ENCODE measurements at places on chromosomes 7 and 10. TPM values are rescaled to one million over a fixed set of nuclear protein-coding genes. Genes with fewer than 3 reads are reported as not detected.

- no peak for DNase-seq
Measured at GRCh38 chr10:95440756-95441546, 120.2 kb downstream of the SORBS1 start.

The EXOC4 gene
- total RNA-seq: 99.9 TPM

The SCART1 gene
- 4.8 TPM for total RNA-seq

The TMEM120A gene
- total RNA-seq: 36.3 TPM

DNA sequence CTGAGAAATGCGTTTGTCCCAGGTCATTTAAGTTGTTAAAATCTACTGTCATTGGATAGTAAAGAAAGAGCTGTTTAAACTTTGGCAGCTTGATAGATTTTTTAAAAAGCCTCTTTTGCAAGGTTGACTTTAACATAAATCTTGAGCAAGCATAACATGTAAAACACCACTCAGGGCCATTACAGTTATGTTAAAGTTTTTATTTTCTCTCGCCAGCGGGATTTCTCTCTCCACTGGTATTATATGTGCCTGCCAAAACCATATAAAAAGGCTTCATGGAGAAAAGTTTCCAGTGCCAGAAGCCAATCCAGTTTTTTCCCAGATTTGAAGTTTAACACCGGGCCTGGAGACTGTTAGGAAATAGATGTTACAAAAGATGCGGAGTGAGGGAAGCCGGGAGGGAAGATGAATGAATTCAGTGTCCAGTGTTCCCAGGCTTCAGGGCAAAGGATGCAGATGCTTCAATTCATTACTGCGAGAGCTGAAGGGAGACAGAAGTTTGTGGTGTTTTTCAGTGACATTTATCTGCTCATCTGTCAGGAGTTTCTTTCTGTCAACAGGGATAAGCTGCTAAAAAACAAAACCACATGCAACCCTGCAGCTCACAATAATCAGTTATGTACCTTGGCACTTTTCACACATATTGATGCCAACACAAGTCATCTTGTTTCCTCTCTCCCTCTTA is 155.5 kb downstream of the SPAG6 start:
- DNase-seq: no peak

The ITPRID1 gene
- total RNA-seq: not detected

- DNase-seq: no peak
Measured at GRCh38 chr7:77940647-77941046, 142.1 kb downstream of the PHTF2 start.

DNA sequence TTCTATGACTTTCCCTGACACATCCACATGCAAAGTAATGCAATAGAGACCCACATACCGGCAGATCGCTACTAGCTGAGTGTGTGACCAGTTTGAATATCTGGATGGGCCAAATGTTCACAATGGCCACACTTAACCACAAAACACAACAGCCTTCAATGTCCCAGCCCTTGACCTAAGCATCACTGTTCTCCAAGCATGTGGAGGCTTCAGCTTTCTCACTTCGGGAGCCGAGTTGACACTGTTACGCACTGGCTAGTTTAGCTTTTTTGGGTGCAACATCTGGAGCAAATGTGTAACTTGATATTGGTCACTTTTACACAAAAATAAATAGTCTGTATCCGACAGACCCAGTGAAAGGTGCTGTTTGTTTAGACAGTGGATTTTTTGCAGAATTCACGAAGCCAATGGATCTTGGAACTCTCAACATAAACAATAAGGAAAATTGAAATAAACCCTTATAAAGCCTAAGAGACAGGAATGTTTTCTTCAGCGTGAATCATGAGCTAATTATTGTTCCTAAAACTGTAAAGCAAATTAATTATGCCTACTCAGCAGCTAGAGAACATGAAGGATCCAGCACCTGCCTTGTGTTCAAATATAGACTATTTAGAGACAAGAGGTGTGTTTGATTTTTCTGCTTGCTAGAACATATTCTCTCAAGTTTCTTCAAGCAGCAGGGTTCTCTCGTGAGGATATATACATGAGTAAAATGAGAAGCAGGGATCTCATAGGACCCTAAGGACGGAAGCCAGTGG is 117.6 kb upstream of the JCAD start:
- DNase-seq: no peak

- no peak for DNase-seq
Measured at GRCh38 chr10:792083-792791, 102.8 kb upstream of the DIP2C start.

The LIPF gene
- total RNA-seq: not detected

The INA gene
- 2.5 TPM for total RNA-seq
